ENCODE measurements at places on chromosomes 4 and X.

- DNase-seq, result no peak
Measured at GRCh38 chr4:156255230-156256007, 301.8 kb upstream of the CTSO start.

DNA sequence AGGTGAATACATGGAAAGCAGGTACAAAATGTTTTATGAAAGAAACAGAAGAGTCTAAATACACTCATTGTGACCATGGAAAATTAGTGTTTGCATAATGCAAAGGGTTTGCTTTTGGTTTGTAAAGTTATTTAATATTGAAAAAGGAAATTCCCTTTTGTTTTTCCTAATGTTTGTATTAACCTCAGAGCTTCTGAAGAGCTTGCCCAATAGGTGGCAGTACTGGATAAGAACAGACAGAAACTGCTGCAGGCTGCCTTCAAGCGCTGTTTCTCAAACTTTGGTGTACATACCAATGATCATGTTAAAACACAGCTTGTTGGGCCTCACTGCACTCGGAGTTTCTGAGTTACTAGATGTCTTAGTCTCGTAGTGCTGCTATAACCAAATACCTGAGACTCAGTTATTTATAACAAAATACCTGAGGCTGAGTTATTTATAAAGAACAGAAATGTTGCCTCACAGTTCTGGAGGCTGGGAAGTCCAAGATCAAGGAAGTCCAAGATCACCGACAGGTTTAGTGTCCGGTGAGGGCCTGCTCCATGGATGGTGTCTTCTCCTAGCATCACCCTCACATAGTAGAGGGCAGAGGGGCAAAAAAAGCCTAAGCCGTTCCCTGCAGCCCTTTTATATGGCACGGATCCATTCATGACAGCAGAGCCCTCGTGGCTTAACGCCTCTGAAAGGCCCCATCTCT is 54.2 kb downstream of the SUPT20HL2 start:
- no peak for DNase-seq

GRCh38 chr4:119746951-119747350 is 118.3 kb upstream of the PDE5A start:
- DNase-seq, result no peak

- no peak for DNase-seq
Measured at GRCh38 chr4:113708250-113708649, 53.3 kb downstream of the CAMK2D start.

DNA sequence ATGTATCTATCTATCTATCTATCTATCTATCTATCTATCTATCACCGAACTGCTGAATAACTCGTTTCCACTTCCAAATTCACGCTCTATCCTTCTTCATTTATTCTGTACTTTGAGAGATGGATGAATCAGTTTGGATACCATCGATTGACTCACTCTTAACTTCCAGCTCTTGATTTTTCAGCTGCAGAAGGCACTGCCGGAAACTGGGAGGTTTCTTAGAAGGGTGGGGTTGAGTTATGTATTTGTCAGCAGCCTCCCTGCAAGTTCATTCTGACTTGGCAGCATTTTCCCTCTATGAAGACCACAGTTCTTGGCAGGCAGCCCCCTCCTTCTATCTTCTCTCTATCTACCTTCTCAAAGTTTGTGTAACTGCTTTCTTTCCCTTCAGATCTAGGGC is 112.0 kb upstream of the MAGEB18 start:
- DNase-seq, result no peak
